Smooth muscle cell of the brain vasculature (primary cell): ENCODE measurements at places on chromosomes 7 and 10.

DNA sequence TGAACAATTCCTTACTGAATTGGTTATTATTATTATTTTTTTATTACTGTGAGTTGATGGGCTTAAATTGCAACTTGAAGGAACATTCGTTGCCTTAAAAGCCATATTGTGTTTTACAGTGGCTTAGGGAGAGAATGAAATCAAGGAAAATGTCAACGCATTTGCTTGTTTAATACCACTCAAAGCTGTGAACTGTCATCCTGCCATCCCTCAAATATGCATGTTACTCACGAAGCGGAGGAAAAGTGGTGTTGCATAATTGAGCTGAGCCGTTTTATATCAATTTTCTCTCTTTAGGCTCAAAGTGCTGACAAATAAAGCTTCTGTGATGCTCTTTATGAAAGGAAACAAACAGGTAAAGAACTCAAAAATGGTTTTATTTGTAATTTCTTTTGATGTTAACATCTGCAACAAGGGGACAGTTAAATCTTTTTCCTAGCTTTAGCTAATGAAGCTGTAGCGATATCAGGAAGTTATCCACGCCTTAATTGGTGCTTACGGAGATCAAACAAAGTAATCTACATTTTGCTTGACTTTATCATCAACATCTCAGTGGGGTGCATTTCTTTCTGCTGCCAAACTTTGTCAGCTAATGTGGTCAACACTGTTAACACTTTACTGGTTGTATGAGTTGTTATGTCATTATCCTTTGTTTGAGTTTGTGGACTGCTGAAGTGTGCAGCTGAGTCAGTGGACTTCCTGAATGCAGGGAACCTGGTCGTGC, 33.1 kb downstream of the GLRX3 start:
- no peak for DNase-seq

DNA sequence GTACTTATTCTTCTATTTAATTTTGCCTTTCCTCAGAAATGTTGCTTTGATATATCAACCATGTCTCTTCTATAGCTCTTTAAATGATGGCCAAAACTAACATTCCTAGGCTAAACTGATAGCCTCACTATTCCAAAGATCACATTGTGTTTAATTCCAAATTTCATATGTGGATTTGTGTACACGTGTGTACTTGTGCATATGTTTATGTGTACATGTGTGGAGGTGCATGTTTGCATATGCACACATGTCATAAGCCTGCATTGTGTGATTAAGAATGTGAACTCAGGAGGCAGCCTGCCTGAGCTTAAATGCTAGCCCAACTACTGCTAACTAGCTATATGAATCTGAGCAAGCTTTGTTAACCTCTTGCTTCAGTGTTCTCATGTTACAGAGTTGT, 426.5 kb downstream of the GFRA1 start:
- no peak for DNase-seq

DNA sequence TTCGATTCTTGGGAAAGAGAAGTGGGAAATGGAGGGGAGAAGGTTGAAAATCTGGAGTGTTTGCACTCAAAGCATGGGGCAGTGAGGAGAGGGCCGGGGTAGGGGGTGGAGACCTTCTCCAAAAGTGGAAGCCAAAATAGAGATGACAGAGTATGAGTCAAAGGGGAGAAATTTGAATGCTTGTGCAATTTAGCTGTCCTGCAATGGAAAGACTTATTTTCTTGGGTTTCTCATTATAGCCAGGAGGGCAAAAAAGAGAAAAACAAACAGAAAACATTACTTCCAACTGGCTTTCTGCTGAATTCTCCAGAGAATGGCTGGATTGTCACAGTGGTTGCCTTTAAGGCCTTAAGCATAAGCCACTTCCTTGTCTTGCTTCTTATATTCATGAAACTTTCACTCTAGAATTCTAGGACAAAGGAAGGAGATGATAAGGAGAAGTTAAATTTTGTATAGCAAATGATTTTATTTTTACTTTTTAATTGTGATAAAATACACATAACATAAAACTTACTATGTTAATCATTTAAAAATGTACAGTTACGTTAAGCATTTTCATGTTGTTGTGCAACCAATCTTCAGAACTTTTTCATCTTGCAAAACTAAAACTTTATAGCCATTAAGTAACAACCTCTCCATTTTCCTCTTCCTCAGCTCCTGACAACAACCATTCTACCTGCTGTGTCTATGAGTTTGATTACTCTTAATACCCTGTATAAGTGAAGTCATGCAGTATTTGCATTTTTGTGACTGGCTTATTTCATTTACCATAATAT, 100.2 kb downstream of the GPR85 start:
- no peak for DNase-seq

GRCh38 chr10:11397077-11397965, 214.1 kb downstream of the USP6NL start:
- DNase-seq = no peak

DNA sequence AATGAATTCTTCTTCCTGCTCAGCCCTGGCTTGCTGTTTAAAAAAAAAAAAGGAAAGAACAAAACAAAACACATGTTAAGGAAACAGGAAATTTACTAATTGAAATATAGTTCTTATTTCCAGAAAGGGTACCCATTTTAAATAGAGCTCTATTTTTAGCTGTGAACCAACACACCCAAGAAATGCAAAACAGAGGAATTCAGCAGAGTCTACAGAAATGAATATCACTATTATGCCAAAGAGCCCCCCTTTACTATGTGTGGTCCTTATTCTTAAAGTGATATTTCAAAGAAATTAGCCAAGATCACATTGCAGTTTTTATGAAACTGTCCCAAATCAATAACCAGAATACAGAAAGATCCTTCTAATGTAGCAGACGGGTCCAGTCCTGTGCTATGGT, 53.7 kb downstream of the CCDC6 start:
- DNase-seq = no peak
